ENCODE measurements at places on chromosomes 12 and 14.
A peak's percentile ranks its signal among the peaks of the same experiment; 100 is the strongest.

- DNase-seq, result no peak
Measured at GRCh38 chr14:71815110-71815509, 117.1 kb upstream of the RGS6 start.

DNA sequence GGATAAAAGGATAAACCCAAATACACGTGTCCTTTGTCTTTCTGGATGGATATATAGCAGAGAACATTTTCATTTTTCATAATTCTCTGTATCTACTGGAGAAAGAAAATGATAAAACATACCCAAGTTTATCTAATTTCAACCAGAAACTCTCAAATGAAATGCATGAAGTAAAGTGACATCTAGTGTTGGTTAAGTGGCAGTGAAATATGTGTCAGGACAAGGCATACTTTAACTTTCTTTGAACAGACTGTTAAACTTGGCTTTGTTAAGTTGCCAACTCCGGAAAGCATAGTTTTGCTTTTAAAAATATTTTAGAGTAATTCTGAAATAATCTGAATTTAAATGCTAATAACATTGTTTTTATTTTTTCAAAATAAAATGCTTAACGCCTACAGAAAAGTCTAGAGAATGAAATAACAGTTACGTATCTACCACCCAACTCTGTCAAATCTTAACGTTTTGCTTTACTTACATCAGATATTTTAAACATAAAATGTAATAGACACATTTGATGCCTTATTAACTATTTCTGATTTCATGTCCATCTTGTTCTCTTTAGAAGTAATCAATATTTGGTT lies 25.2 kb upstream of the NTN4 start:
- no peak for DNase-seq

- DNase-seq, result peak; percentile 43
Measured at GRCh38 chr14:49982501-49982951, 89.6 kb downstream of the ARF6 start.

DNA sequence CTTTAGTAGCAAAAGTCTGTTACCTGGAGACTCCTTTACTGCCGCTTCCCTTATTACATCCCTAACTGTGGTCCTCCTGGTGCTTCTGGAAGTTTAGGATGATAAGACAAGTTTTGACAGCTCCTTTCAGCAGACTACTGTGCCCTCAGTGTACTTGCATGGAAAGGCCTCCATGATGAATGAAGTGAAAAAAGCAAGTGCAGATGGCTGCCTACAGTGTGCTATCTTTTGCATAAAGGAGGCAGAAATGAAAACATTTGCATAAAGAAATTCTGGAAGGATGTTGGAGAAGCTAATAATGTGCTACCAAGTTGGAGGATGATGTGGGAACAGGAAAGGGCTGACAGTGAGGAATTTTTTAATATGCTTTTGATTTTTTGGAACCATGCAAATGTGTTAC lies 4.5 kb downstream of the TCTN2 start:
- DNase-seq, result no peak

DNA sequence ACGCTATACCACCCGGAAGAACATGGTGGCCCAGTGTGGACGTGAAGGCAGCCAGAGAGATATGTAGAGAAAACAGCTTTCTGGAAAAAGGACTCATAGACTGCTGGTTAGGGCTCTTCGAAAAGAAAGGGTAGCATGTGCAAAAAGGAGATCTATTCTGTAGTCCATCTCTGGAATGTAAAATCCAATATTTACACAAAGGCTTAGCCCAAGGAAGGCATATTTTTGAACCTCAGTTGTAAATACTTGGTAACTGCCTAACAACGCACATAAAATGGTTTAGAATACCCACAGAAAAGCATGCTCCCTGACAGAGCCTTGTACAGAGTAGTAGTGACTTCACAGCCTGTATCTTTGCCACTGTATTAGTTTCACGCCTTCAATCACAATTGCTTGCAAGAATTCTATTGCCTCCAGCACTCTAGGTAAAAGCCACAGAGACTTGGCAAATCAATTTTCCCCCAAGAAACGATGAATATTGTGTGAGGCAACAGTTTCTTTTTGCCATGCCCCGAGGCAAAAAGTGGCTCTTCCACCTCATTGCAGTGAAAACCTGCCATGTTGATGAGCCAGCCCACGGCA lies 59.2 kb downstream of the TRIM9 start:
- DNase-seq, result no peak

- no peak for DNase-seq
Measured at GRCh38 chr14:88095791-88096190, 90.9 kb downstream of the GPR65 start.

DNA sequence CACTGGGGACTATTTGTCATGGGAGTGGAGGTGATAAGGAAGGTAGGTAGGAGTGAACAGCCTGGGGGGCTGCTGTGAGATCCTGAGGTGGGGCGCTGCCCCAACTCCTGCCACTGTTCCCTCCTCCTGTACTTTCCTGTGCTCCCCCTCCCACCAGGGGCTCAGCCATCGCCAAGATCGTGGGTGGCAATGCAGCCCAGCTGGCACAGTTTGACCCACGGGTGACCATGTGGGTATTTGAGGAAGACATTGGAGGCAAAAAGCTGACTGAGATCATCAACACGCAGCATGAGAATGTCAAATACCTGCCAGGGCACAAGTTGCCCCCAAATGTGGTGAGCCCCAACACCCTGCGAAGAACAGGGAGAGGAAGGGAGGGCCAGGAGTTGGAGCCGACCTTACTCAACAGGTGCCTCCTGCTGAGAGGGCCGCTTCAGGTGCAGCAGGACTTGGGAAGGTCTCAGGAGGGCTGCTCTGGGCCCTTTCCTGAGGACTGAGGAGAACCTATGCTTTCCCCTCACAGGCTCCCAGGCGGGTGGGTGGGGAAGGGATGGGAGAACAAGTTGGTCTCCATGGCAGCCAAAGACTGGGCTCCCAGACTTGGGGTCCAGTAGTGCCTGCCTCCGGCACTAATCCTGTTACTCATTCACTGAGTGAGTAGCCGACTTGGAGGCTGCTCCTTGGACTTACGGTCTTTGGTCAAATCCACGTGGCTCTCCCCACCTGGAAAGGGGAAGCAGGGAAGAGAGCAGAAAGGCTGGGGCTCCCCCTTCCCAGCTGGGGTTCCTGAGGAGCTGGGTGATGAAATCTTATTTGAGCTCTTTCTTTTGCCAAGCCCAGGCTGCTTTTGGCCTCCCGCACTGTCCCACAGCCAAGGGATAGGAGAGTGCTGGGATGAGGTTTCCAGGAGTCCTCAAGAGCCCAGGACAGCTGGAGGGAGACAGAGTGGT lies 884 bp downstream of the GPD1 start:
- no peak for DNase-seq

DNA sequence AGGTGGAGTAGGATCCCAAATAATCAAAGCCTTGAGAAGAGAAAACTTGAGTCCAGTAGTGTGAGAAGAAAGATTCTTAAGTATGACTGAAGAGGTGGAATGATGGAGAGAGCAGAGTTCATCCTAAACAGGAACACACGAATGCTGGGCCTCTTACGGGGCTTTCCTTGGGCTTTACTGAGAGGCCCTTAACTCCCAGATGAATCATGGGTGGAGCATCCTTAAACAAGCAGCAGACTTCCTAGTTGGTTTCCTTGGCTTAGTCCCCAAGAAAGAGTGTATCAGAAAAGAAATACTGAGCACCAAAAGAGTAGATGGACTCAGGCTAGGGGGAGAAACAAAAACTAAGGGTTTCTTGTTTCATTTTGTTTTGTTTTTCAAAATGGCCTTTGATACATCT lies 132.5 kb downstream of the GPR135 start:
- DNase-seq, result no peak

- DNase-seq, result no peak
Measured at GRCh38 chr14:36383767-36384431, 63.5 kb upstream of the MBIP start.

GRCh38 chr12:120668868-120669840 lies 17.8 kb upstream of the MLEC start:
- DNase-seq, result no peak

DNA sequence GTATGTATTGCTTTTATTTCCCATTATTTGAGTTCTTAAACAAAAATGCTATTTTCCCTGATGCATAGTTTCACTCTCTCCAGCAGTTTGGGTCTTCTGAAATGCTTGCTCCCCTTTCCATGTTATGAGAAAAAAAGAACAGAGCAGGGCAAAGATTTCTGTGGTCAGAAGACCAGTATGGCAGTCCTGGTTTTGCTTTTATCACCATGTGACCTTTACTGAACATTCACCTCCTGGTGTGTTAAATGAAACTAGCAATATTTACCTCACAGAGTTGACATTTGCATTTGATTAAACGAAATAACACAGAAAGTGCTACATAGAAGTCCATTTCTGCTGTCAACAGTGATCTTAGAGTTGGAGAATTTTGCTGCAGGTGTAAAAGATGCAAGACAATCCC lies 141.0 kb upstream of the G2E3 start:
- DNase-seq, result no peak

DNA sequence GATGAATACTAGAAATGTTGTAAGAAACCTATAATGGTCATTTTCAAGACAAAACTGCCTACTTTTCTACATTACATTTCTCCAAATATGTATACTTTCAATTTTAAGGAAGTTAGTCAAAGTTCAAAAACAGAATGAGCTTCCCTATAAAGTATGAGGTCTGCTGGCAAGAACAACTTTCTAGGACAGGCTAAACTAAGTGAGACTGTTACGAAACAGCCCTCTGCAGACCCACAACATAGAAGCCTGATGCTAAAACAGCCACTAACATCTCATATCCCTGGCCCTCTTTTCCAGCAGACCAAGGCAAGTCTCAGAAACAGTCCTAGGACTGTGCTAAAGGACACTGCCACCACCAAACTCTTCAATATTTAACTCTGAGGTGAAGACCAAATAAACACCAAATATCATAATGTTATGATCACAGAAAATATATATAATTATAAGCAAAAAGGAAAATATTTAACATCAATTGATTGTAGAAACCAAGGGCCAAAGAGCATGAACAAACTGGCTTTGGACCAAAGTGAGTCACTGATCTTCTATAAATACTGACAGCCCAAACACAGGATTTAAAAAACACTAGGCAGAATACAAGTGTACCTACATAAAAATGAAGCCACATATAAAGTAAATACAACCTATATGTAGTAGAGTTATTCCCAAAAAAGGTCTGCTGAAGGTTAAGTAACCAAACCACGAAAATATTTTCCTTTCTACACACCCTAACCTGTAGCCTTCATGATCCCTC lies 27.7 kb downstream of the PPP4R3A start:
- no peak for DNase-seq

GRCh38 chr12:122028165-122028904 lies 6.7 kb downstream of the BCL7A start:
- no peak for DNase-seq

GRCh38 chr12:113512568-113512967 lies 40.9 kb upstream of the LHX5 start:
- no peak for DNase-seq

- no peak for DNase-seq
Measured at GRCh38 chr12:112199136-112199535, 73.8 kb downstream of the TRAFD1 start.

GRCh38 chr14:90781876-90782275 lies 34.4 kb downstream of the TTC7B start:
- DNase-seq, result no peak

All from CD4-positive, alpha-beta T cell treated with Interleukin-17A for 1 hour (primary cell).